ENCODE measurements at places on chromosomes 16 and 17.
A peak's percentile ranks its signal among the peaks of the same experiment; 100 is the strongest.

GRCh38 chr17:65177901-65178300, 40.7 kb downstream of the RGS9 start:
- peak; percentile 71 for DNase-seq

- DNase-seq = peak; percentile 47
These were observed 169.8 kb downstream of the PITPNC1 start for GRCh38 chr17:67546578-67547527.

- DNase-seq = peak; percentile 83
These were observed 42.4 kb downstream of the RAI1 start for GRCh38 chr17:17723354-17724261.

- peak; percentile 70 for DNase-seq
These were observed 88.2 kb upstream of the HAS3 start for GRCh38 chr16:69017036-69017783.

- DNase-seq = no peak
These were observed 190.1 kb upstream of the HS3ST4 start for GRCh38 chr16:25501530-25502255.

DNA sequence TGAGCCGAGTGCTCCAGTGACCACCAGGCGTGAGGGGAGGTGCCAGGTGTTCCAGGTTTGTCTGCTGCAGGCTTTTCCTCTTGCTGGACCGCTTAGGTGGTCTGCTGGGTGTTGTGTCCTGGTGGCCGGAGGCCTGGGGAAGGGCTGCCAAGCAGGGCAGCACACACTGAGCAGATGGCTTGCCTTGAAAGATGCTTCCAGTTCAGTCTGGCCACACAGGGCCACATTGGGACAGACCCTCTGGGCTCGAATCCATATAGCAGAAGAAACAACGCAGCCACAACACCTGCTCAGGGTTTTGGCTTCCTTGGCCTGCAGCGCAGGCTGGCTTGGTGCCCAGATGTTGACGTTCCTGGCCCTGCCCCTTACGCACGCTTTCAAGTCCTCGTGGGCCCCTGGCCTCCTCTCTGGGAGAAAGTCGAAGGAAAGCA, 24.8 kb downstream of the GINS2 start:
- no peak for DNase-seq

DNA sequence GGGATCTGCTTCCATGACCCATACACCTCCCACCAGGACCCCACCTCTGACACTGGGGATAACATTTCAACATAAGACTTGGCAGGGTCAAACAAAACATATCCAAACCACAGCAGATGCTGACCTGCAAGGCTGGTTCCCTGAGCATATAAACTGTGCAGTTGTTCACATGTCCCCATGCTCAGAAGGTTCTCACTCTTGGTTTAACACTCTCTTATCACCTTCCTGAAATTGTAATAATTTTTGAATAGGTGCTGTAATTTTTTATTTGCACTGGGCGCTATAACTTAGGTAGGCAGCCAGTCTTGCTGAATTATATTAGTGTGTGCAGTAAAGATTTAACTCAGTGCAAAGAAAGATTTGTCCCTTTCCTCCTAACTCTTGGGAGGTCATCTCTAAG, 824.8 kb upstream of the SOX9 start:
- no peak for DNase-seq

DNA sequence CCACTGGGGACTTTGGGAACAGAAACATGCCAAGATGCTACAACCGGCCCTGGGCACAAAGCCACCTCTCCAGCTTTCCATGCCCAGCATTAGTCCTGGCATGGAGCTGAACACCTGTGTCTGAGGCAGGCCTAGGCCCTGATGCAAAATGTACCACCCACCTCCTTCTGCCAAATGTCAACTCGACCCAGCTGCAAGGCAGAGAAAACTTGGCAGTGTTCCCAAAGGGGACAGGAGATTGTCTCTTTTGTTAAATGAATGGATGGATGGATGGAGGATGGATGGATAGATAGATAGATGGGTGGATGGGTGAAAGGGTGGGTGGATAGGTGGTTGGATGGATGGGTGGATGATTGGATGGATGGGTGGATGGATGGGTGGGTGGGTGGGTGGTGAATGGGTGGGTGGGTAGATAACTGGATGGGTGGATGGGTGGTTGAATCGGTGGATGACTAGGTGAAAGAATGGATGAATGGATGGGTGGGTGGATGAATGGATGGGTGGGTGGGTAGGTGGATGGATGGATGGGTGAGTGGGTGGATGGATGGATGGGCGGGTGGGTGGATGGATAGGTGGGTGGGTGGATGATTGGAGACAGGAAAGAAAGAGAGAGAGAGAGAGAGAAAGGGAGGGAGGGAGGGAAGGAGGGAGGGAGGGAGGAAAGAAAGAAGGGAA, 73.4 kb upstream of the TNRC6C start:
- no peak for DNase-seq

GRCh38 chr17:9520649-9521048, 55.0 kb downstream of the STX8 start:
- no peak for DNase-seq

GRCh38 chr16:63497408-63497807, 1461.2 kb upstream of the CDH8 start:
- DNase-seq = no peak

- DNase-seq = no peak
These were observed 47.6 kb downstream of the ABAT start for GRCh38 chr16:8722025-8722348.

DNA sequence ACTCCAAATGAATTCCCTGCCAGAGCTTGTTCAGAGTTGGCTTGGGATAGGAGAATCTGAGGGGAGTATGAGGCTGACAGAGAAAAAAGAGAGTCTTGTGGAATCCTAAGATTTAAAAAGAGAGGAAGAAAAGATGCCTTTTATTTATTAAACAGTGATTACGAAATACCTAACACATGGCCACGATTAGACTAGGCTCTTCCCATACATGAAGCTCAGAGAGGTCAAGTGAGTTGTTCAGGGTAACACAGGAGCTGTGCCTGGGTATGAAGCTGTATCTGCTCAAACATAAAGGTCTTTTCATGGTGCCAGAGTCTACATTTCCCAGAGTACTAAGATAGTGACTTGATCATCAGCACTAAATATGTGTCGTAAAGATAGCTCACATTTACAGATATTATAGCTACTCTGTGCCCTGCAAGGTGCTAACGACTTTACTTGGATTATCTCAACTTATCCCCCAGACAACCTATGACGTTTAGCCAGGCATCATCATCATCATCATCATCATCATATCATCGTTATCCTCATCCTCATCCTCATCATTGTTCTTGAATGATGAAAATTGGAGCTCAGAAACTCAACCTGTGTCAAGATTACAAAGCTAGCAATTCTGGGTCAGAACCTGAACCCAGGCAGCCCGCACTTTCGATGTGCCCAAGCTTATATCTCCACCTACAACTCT, 500.8 kb downstream of the NPIPA7 start:
- no peak for DNase-seq

DNA sequence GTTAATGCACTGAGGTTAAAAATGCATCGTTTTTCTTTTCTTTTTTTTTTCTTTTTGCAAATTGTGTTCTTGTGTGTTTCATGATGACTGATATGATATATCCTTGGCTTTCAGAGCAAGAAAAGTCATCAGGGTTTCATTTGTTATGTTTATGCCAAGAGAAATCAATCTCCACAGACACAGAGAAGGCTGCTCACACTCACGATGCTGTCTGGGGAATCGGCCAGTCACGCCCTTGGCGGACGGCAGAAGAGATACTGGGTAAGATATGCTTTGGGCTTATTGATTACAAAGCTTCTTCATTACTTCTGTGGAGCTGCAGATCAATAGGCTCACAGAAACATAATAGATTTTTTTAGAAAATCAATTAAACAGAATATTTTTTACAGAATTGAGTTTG, 42.2 kb upstream of the TNRC6C start:
- DNase-seq = no peak

GRCh38 chr17:49003557-49004511, 6.6 kb downstream of the IGF2BP1 start:
- peak; percentile 58 for DNase-seq

DNA sequence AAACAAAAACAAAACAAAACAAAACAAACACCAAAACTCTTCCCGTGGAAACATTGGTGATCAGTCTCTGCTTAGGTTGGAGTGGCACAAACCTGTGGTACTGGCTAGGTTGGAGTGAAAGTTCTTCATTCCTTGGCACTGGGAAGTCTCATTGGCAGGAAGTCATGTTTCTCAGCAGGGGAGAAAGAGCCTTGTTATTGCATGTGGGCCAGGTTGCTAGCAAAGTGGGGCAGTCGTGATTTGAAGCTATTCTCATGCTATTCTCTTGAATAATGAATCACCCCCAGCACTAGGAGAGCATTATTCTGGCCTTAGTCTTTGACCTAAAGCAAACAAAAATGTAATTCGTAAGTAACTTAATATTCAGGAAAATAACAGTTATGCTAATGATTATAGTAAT, 24.3 kb upstream of the B4GALNT2 start:
- DNase-seq = peak; percentile 88

DNA sequence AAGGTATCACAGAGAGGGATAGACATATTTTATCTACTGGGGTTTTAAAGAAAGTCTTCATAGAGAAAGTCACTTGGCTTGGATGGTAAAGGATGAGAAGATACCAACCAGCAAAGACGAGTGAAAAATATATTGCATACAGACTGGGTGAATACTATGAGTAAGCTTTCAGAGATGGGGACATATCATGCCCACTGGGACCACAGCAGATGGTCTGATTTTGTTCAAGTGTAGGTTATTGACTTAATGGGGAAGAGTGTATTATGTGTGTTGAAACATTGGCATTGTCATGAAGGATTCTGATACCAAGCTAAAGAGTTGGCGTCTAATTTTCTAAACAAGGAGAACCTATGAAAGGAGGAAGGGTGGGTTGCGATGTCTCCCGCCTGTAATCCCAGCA, 13.8 kb upstream of the MMD start:
- DNase-seq = no peak

DNA sequence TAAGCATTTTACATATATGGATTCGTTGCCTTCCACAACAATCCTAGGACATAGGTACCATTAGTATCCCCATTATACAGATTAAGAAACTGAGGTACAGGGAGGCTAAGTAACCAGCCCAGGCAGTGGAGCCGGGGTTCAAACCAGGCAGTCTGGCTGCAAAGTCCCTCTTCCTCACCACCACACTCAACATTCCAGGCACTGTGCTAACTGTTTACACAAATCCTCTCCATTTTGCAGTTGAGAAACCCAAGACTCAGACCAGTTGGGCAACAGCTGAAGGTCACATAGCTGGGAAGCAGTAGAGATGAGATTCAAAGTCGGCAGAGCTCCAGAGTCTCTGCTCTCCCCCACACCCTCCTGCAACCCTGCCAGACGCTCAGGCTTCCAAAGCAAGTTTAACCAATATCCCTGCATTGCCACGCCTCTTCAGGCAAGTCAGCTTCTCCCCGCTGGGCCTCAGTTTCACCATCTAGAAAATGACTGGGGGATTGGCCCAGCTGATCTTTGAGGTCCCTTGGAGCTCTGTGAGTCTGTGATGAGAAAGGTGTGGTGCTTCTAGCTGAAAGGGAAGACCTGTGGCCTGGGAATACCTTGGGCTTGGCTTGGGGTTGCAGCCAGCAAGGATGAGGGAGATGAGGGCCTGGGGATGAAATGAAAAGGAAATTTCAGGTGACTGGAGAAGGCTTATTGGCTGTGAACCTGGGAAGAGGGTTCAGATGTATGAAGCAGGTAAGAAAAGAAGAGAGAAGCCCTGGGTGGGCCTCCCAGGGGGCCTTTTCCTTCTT, 14.0 kb downstream of the CCR7 start:
- peak; percentile 98 for DNase-seq

- DNase-seq = no peak
These were observed 91.7 kb upstream of the CACNG3 start for GRCh38 chr16:24164416-24164815.

- DNase-seq = no peak
These were observed 1.2 kb upstream of the TCAP start for GRCh38 chr17:39663688-39664580.

DNA sequence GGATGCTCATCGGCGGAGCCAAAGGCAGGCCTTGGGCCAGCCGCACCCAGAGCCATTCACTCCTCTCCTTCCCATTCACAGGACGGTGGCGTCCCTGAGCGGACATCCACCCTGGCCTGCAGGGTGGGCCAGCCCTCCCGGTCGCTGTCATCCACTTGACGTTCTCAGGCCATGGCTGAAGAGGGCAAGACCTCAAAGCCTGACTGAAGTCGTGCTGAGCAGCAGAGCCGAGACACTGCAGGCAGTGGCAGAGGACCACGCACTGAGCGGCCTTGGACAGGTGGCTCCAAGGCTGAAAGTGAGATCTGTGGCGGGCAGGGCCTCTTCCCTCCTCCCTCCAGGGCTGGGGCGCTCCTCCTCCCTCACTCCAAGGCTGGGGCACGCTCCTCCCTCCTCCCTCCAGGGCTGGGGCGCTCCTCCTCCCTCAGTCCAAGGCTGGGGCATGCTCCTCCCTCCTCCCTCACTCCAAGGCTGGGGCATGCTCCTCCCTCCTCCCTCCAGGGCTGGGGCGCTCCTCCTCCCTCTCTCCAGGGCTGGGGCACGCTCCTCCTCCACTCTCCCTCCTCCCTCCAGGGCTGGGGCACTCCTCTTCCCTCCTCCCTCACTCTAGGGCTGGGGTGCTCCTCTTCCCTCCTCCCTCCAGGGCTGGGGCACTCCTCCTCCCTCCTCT, 24.1 kb downstream of the GNPTG start:
- no peak for DNase-seq

GRCh38 chr17:18323007-18323406, 7.9 kb downstream of the SMCR8 start:
- DNase-seq = no peak

GRCh38 chr17:58352596-58353388, 791 bp upstream of the SUPT4H1 start:
- peak; percentile 62 for DNase-seq

DNA sequence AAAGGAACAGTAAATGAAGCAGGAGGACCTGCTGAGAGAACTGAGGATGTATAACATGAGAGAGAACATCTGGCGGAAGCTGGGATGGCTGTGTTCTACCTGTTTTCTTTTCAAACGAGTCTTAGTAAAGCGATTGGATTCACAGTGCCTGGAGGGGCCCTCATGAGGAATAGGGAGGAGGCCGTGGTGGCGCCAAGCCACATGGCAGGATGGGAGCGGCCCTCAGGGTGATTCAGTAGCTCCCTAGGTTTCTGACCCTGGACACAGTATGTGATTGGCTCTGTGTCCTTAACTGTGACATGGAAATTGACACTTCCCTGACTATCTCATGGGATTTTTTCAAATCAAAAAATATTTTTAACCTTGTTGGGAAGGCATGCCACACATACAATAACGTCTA, 32.1 kb downstream of the USP43 start:
- no peak for DNase-seq

DNA sequence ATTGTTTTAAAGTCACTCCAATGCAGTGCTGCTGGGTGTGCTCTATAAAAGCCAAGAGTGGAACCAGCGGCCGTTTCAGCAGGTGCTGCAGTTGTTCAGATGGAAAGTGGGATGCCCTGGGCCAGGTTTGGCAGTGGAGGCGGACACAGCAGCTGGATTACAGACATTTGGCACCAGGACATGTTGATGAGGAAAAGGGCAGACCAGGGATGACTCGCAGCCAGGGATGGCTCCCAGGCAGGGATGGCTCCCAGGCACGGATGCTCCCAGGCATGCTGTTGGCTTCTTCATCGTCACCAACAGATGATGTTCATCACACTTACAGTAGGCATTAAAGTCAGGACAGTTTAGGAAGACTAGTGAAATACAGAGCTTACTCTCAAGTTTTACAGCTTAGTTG, 10.0 kb downstream of the GAN start:
- DNase-seq = no peak
